ENCODE measurements at places on chromosomes 11 and 22.

DNA sequence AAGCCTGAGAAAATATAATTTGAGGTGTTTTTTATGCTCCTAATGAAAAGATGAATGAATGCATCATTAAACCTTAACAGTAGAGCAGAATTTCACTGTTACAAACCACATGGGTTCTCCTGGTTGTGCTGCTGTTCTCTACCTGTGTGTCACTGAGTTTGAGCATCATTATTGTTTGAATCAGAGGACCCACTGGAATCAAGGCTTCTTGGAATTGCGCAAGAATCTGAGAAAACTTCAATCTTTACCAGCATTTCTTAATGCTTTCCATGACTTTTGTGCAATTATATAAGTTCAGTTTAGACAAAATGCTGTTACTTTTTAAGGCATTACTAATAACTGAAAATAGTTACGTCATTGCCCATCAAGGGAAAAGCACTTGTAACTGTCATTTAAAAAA, 18.8 kb upstream of the RBX1 start:
- no peak overlapping the region for H3K27ac ChIP-seq
- H3K4me3 ChIP-seq = no peak overlapping the region
- no peaks in the 10 kb centered on the region for H3K27me3 ChIP-seq
- no peaks in the 10 kb centered on the region for H3K36me3 ChIP-seq
- H3K4me1 ChIP-seq = no peaks in the 10 kb centered on the region
- no peak for DNase-seq

DNA sequence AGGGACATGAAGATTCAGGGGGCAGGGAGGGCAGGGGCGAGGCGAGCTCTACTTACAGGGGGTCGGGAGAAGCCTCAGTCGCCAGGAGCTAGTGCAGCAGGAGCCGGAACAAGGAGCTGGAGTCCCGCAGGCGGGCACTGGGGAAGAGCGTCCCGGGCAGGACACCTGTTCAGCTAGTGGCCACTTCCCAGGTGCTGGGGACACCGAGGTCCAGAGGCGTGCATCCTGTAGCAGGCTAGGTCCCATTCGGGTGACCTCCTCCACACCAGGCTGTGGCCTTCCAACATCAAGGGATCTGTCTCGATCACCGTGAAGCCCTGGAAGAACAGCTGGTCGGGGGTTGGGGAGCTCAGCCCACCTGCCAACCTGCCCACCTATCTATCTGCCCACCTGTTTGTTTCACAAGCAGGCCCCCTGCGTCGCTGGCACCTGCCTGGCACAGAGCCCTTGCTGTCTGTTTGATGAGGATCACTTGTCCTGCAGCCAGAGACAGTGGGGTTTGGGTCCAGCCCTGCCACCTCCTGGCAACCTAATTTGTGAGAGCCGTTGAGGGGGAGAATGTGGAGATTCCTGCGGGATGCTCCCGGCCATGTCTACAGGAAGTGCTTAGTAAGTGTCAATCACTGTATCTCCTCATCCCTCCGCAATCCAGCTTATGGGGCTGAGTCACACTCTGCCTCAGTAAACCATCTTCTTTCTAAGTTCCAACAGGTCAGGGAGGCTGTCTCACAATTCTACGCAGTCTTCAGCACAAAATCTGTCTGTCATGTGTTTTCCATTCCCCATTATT, 940.9 kb downstream of the BRD1 start:
- H3K27ac ChIP-seq = no peak overlapping the region
- H3K4me3 ChIP-seq = no peak overlapping the region
- DNase-seq = no peak
- peaks cover 3% of the 10 kb centered on the region for H3K27me3 ChIP-seq
- peaks cover 4% of the 10 kb centered on the region for H3K36me3 ChIP-seq

DNA sequence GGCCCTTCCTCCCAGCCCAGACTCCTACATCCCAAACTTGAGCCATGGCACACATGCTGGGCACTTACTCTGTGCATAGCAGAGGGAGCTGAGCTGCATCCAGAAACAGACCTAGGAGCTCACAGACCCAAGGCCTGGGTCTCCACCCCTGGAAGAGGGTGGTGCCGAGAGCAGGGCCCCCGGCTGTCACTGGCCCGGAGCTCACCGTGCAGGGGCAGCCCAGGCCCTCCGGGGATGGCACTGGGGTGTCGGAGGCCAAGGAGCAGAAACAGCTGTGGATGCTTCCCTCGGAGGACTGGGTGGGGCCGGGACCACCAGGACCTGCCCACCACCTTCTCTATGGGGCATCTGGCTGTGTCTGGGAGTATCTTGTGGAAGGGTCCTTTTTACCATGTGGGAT, 4.3 kb upstream of the APOBEC3A start:
- no peak overlapping the region for H3K27ac ChIP-seq
- peaks cover 8% of the 10 kb centered on the region for H3K27me3 ChIP-seq
- no peaks in the 10 kb centered on the region for H3K36me3 ChIP-seq
- no peak for DNase-seq
- H3K4me1 ChIP-seq = peaks cover 15% of the 10 kb centered on the region
- no peak overlapping the region for H3K4me3 ChIP-seq

DNA sequence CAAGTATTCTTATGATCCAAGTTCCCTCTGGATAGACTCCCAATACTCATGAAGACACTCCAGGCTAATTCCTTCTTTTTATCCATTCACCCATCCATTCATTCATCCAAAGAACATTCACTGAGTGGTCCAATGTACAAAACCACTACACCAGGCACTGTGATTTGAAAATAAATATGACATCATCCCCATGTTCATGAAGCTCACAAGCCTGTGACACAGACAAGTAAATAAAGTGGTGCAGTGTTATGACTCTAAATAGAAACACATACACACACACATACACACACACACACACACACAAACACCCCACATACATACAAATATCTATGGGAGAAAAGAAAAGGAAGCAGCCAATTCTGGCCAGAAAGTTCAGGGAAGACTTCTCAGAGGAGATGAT, 35.5 kb downstream of the MTMR2 start:
- H3K36me3 ChIP-seq = no peaks in the 10 kb centered on the region
- DNase-seq = no peak
- H3K27me3 ChIP-seq = no peaks in the 10 kb centered on the region

- H3K4me1 ChIP-seq = peaks cover 16% of the 10 kb centered on the region
- DNase-seq = no peak
- peaks cover 15% of the 10 kb centered on the region for H3K27me3 ChIP-seq
- peak overlapping the region; percentile 34 for H3K4me3 ChIP-seq
- peaks cover 8% of the 10 kb centered on the region for H3K36me3 ChIP-seq
Measured at GRCh38 chr22:49829044-49829853, 1.6 kb upstream of the BRD1 start.

- H3K36me3 ChIP-seq = peaks cover 10% of the 10 kb centered on the region
- no peak overlapping the region for H3K4me3 ChIP-seq
- no peaks in the 10 kb centered on the region for H3K4me1 ChIP-seq
Measured at GRCh38 chr22:24323233-24323632, 52.6 kb downstream of the SPECC1L start.

GRCh38 chr11:28835790-28836189, 727.6 kb downstream of the METTL15 start:
- no peak for DNase-seq
- H3K27me3 ChIP-seq = no peaks in the 10 kb centered on the region
- peaks cover 5% of the 10 kb centered on the region for H3K4me1 ChIP-seq
- no peak overlapping the region for H3K27ac ChIP-seq
- H3K4me3 ChIP-seq = no peak overlapping the region
- H3K36me3 ChIP-seq = no peaks in the 10 kb centered on the region

DNA sequence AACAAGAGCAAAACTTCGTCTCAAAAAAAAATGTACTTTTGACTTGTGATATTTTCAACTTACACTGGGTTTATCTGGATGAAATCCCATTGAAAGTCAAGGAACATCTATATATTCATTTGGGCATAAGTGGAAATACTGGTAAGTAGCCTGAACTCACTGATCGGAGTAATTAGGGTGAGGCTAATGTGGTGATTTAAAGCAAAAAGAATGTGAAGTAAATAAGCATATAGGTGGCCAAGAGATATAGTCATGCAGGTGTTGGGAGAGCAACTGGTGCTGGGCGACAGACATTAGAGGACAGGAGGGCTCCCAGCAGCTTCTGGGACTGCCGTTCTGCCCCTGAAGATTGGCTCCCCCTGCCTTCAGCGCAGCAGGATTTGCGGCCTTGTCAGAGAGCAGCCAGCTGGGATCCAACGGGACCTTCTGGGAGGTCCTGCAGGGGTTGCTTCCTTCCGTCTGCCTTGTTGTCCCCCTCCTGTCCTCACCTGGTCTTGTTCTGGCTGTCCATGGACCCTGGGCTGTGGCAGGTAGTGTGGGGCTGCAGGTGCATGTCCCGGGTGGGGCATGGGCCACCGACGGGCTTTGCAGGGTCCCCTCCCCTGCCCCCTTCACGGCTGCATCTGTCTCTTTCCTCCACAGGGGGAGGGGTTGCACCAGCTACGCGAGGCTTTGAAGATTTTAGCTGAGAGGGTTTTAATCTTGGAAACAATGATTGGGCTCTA, 14.1 kb downstream of the RHBDD3 start:
- H3K36me3 ChIP-seq = no peaks in the 10 kb centered on the region
- H3K27ac ChIP-seq = no peak overlapping the region
- peaks cover 7% of the 10 kb centered on the region for H3K27me3 ChIP-seq
- no peak for DNase-seq
- H3K4me3 ChIP-seq = no peak overlapping the region

- no peak overlapping the region for H3K4me3 ChIP-seq
- peaks cover 10% of the 10 kb centered on the region for H3K36me3 ChIP-seq
- H3K4me1 ChIP-seq = peaks cover 15% of the 10 kb centered on the region
- no peak overlapping the region for H3K27ac ChIP-seq
Measured at GRCh38 chr11:92888696-92889095, 80.8 kb upstream of the MTNR1B start.

DNA sequence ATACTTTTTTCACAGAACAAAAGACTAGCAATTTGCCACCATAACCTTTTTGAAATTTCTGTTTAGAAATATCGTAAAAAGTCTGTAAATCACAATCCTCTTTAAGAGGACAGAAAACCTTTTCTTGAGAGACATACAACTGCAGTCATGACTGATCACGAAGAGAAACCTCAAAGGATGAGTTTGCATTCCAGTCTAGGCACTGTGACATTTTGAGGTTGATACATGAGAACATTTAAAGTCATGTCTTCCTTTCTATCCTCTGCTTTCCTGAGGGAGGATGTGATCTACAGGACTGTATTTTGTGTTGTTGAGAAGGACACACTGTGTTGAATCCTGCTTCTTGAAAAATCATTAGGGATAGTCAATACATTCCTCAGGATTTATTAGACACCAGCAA, 476.7 kb upstream of the CCDC179 start:
- H3K27ac ChIP-seq = no peak overlapping the region
- H3K27me3 ChIP-seq = no peaks in the 10 kb centered on the region
- H3K4me1 ChIP-seq = no peaks in the 10 kb centered on the region
- no peak overlapping the region for H3K4me3 ChIP-seq
- no peak for DNase-seq
- no peaks in the 10 kb centered on the region for H3K36me3 ChIP-seq

DNA sequence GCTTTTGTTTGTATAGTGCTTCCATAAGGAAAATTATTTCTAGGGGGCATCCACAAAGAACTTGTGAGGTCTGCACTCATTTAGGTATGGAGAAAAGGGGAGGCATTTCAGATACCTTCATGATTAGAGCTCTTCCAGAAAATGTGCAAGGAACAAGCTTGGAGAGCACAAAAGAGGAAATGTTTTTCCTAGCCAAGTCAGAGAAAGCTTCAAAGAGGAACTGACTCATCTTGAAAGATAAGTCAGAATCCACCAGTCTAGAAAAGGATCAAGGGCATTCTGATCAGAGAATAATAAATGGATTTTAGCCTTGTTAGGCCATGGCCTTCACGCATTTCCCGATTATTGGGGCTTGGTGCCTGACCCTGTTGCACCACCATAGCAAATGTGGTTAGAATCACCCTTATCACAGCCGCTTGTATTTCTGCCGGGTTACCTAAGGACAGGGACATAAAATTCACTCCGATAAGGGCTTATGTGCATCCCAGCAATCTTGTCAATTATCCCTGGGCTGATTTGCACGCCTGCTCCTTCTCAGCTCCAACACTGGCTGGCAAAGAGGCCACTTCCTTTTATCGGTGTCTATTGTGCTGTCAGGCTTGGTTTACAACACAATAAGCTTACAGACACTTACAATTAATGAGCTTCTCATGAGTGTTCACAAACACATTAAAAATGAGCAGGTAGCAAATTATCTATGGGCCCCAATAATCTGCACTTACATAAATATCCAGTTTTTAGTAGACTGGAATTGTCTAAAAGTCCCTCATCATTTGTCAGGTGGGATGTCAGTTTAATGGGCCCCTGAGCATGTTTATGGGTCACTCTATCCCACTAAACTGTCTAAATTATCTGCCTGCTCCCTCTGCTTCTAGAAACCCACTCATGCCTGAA, 613.5 kb downstream of the SOX6 start:
- H3K27ac ChIP-seq = no peak overlapping the region
- H3K27me3 ChIP-seq = no peaks in the 10 kb centered on the region
- no peaks in the 10 kb centered on the region for H3K4me1 ChIP-seq

- H3K27me3 ChIP-seq = peaks cover 13% of the 10 kb centered on the region
- H3K27ac ChIP-seq = no peak overlapping the region
- no peak overlapping the region for H3K4me3 ChIP-seq
- DNase-seq = no peak
Measured at GRCh38 chr11:57318178-57318577, 6.6 kb downstream of the TNKS1BP1 start.

DNA sequence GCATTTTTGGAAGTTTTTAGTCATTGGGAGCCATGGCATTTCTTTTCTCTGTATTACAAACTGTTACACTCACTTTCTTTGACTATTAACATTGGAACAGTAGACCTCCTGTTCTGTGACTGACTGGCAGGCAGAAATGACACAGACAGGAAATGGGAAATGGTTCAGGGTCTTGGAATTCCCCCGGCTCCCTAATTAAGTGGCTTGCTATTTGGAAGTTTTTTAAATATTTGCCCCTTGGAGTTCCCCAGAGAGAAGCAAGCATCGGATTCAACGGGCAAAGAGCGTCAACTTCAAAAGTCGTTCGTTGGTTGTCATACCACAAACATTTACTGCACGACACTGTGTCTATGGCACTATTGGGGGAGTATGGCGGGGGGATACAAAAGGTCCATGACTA, 1.1 kb upstream of the BIRC2 start:
- peaks cover 9% of the 10 kb centered on the region for H3K27me3 ChIP-seq
- H3K36me3 ChIP-seq = no peaks in the 10 kb centered on the region
- peaks cover 12% of the 10 kb centered on the region for H3K4me1 ChIP-seq
- no peak overlapping the region for H3K27ac ChIP-seq
- DNase-seq = no peak

GRCh38 chr11:65884716-65885092, 3.6 kb downstream of the FIBP start:
- peak; percentile 88 for DNase-seq
- peaks cover 20% of the 10 kb centered on the region for H3K4me1 ChIP-seq
- peak overlapping the region; percentile 76 for H3K4me3 ChIP-seq

DNA sequence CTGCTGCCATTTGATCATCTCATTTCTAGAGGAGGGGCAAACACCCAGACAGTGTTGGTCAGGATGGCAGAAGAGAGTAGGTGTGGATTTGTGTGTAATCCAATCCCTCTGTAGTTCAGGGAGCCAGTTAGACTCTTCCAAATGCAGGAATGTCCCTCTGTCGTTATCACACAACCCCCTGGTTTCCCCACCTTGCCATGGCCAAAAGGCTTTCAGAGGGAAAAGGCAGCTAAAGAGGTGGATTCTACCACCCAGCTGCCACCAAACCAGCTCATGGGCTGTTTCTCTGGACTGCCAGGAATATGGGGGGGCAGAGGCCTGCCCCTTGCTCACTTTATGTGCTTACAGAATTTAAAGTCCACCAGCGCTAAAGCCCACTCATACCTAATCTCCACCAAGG, 18.1 kb downstream of the TSKU start:
- no peak overlapping the region for H3K4me3 ChIP-seq
- H3K27ac ChIP-seq = no peak overlapping the region
- peaks cover 5% of the 10 kb centered on the region for H3K4me1 ChIP-seq
- H3K36me3 ChIP-seq = no peaks in the 10 kb centered on the region
- DNase-seq = no peak
